ENCODE measurements at places on chromosomes 7 and 10.

DNA sequence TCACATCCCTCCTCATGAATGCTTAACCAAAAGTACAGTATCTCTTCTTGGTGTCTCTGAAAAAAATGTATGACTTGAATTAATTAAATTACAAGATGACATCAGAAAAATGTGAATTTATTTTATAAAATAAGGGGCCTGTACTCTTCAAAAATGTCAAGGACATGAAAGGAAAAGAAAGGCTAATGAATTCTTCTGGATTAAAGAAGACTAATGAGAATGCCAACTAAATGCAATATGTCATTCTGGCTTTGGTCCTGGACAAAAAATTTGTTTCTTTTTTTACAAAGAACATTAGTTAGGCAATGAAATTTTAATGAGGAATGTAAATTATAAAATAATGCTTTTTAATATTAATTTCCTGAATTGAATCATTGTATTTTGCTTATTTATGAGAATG, 1125.7 kb downstream of the DNAJB9 start:
- no peak for DNase-seq

DNA sequence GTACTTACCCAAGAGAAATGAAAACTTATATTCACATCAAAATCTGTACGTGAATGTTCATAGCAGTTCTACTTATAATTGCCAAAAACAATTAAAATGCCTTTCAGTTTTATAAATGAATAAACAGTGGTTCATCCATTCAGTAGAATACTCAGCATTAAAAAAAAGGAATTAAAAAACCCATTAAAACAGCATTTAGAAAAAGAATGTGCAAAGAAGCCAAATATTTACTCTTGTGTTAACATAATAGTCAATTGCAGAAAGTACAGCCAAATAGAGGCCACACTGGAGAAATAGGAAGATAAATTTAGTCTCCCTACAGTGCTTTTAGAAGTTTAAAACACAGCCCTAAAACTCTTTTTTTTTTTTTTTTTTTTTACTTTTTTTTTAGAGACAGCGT, 54.6 kb downstream of the MYO3A start:
- DNase-seq, result no peak

- DNase-seq, result no peak
Measured at GRCh38 chr10:58439632-58440364, 54.6 kb downstream of the TFAM start.

DNA sequence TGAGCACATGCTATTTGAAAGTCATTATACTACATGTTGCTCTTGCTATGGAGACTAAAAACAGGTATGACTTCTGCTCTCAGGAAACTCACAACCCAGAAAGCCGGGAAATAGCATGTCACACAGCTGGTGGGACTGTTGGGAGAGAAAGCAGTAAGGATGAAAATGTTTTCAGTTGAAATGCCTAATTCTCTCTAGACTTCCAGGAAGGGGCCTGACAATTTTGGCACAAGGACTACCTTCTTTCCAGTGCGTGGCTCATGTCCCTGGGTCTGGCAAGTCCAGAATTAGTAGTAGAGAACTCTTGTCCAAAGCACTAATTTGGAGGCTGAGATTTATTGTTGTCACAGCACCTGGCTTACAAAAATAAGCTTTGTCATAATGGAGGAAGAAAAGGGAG, 567.6 kb downstream of the LRMDA start:
- no peak for DNase-seq

- no peak for DNase-seq
Measured at GRCh38 chr10:86964061-86964846, 4.0 kb upstream of the ADIRF start.

DNA sequence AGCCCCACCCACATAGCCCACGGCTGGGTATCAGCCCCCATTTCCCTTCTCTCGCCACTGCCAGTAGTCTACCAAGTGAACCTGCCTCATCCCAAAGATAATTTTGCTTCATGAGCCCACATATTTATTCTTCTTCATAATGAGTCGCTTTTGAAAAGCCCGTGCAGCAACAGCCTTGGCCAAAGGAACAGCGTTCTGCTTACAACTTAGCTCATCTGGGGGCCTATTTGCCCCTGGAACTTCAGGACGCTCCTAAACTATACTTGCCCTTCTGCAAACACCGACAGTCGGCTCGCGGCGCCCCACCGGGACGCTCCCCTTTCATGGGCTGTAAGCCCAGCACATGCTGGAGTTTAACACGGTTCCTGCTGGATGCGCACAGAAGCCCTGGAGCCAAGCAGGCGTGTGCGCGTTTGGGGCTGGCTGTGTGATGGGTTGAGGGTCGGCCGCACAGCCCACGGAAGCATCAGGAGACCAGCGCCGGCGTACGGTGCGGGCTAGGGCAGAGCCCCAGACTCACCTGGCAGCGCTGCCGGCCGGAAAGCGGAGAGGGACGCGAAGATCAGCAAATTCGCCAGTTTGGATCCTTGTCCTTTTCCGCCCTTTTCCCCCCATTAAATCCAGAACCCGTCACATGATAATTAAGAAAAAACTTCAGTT, 370 bp downstream of the TMEM60 start:
- no peak for DNase-seq

DNA sequence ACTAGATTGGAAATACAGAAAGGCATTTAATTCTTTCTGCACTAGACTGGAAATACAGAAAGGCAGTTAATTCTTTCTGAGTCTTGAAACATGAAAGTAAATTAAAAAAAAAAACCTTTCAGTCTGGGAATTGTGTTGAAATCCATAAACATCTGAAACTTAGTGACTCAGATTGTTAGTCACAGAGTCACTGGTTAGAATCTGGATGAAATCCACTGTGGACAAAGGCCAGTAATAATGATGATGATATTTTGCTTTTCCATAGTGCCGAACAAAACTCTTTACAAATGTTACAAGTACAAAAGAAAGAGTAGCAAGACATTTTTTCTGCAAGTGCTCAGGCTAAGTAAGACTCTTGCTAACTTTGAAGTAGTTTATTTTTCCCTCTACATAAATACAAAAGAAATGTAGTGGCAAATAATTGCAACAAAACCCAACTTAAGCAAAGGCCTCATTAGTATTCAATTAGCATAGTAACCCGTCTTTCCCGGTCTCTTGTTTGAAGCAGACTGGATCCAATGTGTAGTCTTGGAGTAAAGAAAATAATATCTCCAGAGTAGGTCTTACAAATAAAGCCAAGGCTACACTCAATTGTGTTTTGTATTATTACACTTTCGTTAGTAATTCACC, 5.8 kb upstream of the PRTFDC1 start:
- no peak for DNase-seq

DNA sequence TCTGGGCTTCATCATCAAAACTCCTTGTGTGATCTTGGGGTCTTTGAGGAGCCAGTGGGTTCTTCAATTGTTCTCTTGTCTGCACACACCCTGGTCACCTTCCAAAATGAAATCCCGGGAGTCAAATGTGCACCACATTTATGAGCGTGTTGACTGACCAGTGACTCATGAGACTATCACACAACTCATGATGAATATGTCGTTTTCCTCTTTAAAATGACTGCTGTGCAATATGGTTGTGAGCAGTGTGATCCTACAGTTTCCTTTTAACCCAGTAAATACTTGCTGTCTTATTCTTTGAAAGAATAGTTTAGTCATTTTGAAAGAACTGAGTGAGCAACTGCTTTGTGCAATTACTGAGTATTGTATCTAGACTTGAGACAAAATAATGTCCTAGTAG, 149.2 kb downstream of the DYNC1I1 start:
- DNase-seq, result no peak

DNA sequence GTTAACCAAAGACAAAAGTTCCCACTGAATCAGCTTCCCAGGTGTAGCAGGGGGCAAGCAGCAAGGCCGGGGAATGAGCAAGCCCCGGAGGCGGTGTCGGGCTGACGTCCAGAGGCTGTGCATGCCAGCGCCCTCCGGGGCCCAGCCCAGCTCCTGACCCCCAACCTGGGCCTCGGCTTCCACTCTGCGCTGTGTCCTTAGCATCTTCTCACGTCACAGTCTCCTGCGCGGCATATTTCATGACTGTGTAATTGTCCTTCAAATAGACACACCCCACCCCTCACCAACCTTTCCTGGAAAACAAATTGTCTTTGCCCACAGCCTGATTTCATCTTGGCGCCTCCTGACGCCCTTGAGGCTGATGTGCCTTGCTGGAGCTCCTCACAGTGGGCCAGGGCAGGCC, 133.5 kb downstream of the RGS10 start:
- DNase-seq, result no peak

- no peak for DNase-seq
Measured at GRCh38 chr7:57305192-57305748, 144.7 kb upstream of the ZNF716 start.

- DNase-seq, result no peak
Measured at GRCh38 chr7:96591159-96591899, 118.3 kb downstream of the SEM1 start.

GRCh38 chr10:45526309-45526905, 146.2 kb downstream of the ZFAND4 start:
- DNase-seq, result no peak

DNA sequence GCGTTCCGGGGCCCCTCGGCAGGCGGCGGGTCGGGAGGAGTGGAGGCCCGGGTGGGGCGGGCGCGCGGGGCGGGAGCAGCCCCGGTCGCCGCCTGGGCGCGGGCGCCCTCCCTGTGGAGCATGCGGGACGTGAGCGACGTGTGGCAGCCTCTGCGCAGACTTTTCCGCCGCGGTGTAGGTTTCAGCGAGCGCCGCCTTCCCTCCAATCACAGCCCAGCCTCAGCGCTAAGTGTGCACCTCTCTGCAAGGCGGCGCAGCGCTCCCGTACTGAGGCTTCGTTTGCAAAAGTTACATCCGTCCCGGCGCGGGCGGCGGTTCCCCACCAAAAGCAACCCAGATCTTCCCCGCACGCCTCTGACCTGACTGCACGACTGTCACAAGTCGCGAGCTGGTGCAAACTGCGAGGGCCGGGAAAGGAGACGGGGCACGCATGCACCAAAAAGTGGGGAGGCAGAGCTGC, 1.2 kb upstream of the PFKFB3 start:
- DNase-seq, result peak; percentile 8

GRCh38 chr7:111012149-111012548, 78.8 kb upstream of the LRRN3 start:
- no peak for DNase-seq

DNA sequence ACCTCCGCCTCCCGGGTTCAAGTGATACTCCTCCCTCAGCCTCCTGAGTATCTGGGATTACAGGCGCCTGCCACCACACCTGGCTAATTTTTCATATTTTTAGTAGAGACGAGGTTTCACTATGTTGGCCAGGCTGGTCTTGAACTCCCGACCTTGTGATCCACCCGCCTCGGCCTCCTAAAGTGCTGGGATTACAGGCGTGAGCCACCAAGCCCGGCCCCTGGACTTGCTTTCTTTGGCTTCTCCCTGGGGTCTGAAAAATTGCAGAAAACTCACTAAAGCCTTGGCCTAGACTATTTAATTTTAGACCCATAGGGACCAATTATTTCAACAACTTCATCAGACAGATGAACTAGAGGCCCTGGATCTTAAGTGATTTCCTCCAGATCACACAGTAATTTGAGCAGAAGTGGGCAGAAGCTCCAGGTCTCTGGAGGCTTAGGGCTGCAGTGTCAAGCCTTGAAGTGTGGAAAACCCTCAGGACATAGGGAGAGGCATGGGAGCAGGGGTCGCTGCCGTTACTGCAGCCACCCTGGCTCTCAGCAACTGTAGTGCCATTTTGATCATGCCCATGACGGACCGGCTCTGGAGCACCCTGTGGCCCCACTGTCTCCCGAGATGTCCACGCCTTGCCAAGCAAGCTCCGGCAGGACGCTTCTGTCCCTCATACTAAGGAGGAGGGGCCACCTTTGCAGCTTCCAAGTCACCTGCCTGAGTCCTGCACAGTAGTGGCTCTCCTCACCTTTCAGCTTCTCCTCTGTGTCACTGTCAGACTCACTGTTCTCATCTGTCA, 72.4 kb downstream of the DENND2A start:
- no peak for DNase-seq

DNA sequence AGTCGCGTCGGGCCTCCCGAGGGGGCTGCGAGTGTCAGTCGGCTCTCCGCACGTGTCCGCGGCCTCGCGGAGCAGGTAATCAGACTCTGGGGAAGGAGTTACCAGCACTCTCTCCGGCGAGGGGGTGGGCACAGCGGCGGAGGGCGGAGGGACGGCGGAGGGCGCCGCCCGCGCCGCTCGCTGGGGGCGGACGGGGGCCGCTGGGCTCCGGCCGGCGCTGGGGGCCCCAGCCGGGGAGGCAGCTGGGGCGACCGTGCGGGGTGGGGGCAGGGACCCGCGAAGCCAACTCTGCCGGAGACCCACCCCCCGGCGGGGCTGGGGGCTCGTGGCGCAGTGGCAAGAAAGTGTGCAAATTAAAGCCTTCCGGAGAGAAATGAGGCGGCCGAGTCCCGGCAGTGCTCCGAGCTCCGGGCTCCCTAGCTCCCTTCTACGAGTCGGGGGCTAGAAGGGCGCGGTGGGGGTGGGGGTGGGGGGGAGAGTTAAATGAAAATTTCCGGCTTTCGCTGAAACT, at the start of gene CDK6:
Gene CDK6 (minus strand): TSS at position 85 of the 511 bp plus-strand sequence. CDS start 3,250 bp downstream, outside the sequence.
- DNase-seq, result peak; percentile 37

DNA sequence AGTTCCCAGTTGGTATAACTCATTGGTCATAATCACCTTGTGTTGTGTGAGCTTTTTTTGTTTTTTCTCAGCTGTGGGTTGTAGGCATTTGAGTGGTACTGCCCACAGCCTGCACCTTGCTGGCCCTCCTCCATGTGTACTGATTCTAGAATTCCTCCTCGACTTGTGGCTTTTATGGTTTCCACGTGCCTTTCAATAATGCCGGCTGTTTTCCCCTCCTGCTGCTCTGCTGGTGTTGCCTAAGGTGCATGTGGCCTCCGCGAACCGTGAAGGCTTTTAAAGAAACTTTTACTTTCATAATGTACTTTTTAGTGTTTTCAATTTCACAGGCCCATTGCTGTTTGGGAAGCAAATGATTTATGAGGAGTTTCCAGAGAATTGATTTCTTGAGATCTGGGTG, 518.0 kb downstream of the REEP3 start:
- DNase-seq, result no peak
